ENCODE measurements at places on chromosomes 4 and X.

GRCh38 chr4:119833611-119834010 lies 205.0 kb upstream of the PDE5A start:
- DNase-seq, result no peak

DNA sequence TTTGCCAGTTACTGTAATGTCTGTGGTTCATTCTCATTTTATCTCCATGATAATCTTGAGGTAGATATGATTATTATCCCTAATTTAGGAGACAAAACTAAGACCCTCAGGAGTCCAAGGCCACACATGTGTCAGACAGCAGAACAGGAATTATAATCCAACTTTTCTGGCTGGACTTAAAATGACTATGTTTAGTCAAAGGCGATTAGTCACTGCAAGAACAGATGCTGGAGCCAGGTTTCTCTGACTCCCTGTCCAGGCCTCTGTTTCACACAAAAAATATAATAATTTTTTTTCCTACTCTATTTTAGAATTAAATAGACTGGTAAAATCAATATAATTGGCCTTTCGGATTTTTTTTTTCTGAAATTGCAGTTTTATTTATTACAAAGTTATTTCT lies 56.7 kb upstream of the TMEM131L start:
- DNase-seq, result no peak

DNA sequence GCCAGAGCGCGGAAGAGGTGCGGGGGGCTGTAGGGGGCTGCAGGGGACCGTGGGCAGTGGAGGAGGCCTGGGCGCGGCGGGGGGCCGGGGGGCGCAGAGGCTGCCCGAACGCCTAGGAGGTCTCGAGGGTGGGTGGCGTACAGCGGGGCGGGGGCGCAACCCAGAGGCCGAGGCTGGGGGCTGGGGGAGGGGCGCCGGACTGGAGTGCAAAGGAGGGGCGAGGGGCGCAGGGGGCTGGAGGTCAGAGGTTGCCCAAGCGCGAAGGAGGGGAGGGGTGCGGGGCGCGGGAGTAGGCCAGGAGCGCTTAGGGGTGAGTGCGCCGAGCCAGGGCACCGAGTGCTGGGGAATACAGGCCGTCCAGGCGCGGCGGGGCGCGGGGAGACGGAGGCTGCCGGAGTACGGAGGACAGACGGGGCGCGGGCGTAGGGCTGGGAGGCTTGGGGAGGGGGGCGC lies 255 bp downstream of the GYG2 start:
- DNase-seq, result no peak

DNA sequence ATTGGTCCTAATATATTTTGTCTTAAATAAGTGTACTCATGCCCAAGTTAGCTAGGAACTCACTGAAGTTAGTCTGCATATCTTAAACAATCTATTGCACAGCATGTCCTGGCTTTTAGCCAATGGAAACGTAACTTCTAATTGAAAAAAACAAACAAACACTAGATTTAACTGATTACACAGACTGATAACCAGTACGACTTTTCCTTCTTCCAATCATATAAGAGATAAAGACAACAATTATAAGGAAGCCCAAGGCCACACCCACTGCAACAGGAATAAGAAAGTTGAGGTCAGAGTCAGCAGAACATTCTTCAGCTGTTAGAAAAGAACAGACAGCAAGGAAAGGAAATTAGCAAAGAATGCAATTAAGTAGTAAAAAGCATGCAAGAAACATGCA lies 40.8 kb downstream of the LAMP2 start:
- DNase-seq, result no peak

DNA sequence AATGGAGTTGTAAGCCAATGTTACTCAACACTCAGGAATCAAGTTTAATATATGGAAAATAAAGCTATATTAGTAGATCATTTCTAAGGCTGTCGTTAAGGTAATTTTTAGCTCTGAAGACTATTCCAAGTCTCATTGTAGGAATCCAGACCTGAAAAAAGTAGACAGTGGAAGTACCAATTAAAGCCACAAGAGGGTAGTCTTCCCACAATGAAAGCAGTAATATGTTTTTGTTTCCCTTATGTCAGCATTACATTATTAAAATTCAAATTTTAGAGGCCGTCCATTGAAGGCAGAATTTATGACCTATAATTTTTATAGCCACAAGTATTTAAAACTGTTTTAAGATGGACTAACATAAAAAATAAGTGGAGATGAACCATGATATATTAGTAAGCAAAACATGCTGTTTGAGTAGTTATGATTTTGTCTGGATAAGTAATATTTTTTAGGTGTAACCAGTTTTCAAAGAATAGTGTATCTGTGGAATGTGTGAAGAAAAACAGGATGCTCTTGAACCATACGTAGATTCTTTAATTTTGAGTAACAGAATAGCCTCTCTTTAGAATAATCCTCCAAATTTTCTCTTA lies 372.6 kb upstream of the TECRL start:
- peak; percentile 25 for DNase-seq

- peak; percentile 67 for DNase-seq
These were observed 125.7 kb downstream of the CRLF2 start for GRCh38 chrX:1086444-1087409.

GRCh38 chr4:6032249-6033244 lies 14.3 kb upstream of the C4orf50 start:
- DNase-seq, result no peak

DNA sequence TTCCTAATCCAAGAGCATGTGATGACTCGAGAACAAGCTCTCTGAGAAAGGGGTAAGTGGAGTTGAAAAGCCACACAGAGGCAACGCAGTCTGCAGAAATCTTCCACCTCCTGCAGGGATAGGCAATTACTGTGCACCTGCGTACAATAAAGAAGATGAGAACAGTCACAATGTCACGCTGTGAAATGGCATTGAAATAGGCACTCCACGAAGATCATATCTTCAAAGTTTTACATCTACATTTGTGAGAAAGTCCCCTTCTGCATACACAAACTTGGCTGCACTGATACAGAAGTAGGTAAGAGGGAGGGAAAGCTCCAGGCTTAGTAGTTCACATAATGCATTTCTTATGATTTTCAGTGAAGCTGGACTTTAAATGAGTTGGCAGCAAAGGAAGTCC lies 27.1 kb downstream of the DDX60L start:
- DNase-seq, result no peak

- DNase-seq, result no peak
These were observed 22.7 kb downstream of the RGS12 start for GRCh38 chr4:3315566-3315965.

- no peak for DNase-seq
These were observed 13.9 kb downstream of the TMEM165 start for GRCh38 chr4:55409468-55410171.

DNA sequence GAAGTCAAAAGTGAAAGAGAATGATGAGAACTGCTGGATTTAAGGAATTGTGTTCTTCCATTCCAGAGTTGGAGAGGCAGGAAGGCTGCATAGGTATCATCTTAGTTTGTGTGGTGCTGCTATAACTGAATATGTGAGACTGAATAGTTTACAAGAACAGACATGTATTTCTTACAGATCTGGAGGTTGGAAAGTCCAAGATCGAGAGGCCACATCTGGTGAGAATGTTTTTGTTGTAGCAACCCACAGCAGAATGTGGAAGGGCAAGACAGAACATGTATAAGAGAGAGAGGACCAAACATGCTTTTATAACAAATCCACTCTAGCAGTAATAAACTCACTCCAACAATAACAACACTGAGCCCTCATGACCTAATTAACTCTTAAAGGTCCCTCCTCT lies 408.6 kb downstream of the FAM47B start:
- no peak for DNase-seq

DNA sequence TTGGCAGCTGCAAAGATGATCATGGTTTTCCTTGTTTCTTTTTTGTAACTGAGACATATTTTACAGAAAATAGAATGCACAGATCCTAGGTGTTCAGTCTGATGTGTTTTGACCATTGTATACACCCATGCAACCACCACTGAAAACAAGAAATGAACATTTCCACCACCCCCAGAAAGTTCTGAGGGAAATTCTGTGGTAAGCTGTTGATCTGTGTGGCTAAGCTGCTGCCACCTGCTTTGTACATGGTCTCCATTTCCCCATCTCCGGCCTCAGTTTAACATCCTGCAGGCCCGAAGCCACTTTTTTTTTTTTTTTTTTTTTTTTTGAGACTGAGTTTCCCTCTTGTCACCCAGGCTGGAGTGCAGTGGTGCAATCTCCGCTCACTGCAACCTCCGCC lies 65.3 kb downstream of the NYX start:
- no peak for DNase-seq

DNA sequence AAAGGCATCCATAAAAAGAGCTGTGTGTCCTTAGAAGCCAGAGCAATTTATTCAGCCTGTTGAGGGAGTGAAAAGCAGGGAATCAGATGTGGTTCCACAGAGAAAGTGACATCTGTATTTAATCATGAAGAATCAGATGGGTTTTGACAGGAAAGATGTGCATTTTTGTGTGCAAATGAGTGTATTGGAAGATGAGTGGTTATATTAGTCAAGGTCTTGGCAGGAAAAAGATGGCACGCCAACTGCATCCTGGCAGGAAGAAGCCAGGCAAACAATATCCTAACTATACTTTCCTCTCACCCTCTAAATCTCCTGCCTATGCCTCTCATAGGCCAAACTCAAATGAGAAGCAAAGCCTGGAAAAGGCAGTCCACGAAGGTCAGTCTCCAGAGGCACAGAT lies 59.1 kb downstream of the SCFD2 start:
- DNase-seq, result no peak

GRCh38 chr4:170988446-170988845 lies 824.8 kb upstream of the GALNTL6 start:
- DNase-seq, result no peak

GRCh38 chrX:16695079-16695676 lies 17.3 kb downstream of the CTPS2 start:
- peak; percentile 36 for DNase-seq

- no peak for DNase-seq
These were observed 19.0 kb upstream of the GLUD2 start for GRCh38 chrX:121028419-121028818.

DNA sequence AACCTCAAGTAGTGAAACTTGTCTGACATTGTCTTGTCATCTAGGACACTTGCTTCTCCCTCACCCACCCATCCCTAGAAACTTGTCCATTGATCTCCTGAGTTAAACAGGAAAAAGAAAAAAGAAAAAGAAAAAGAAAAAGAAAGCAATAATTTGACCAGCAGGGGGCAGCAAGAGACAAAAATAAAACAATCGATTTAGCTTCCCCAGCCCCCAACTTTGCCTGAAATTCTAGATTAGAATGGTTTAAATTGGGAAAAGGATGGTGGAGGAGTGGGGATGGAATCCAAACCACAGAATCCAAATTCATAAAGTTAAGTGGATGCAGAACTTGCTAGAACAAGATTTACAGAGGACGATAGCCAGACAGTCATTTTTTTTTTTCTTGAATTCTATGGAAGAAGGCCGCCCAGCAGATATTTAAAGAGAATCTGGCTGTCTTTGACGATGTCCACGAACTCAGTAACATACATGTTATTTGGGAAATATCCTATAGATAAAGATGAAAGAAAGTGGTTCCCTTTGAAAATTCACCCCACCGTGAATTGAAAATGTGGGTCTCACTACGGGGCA lies 282.9 kb downstream of the USP46 start:
- DNase-seq, result peak; percentile 23

DNA sequence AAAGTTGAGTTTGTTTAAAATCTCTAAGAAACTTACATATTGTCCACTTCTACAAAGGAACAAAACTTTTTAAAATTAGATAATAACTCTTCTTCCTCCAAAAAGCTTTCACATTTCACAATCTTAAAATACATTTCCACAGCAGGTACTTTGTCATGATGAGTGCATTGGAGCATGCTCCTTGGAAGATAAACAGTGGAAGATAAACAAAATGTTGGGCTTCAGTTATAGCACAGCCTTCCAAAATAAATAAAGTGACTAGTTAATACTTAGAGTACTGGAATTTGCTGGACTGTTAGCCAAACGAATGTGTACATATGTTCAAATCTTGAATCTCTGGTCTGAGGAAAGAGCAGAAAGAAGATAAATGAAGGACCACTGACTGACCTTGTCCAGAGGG lies 54.9 kb upstream of the PDE5A start:
- no peak for DNase-seq

GRCh38 chr4:148311526-148311925 lies 130.7 kb downstream of the NR3C2 start:
- DNase-seq, result no peak

GRCh38 chr4:153531976-153532626 lies 65.9 kb downstream of the TMEM131L start:
- no peak for DNase-seq

GRCh38 chr4:30868111-30868895 lies 148.1 kb downstream of the PCDH7 start:
- no peak for DNase-seq

- DNase-seq, result no peak
These were observed 30.8 kb downstream of the SPINK2 start for GRCh38 chr4:56790691-56791091.

DNA sequence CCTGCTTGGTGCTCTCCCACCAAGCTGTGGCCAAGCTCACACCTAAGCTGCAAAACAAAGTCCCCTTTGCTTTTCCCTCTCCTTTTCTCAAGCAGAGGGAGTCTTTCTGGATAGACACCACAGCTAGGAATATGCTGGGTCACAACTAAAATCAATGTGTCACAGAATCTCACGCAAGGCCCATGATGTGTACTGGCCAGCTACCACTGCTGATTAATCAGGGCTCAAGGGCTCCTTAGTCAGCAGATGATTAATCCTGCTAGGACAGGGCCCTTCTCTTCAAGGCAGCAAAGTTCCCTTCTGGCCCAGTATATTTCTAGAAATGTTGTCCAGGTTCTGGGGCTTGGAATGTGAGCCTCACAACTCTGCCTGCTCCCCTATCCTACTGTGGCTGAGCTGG lies 32.0 kb upstream of the TENT5D start:
- no peak for DNase-seq

- DNase-seq, result no peak
These were observed 16.0 kb upstream of the RBM3 start for GRCh38 chrX:48558271-48558670.

- DNase-seq, result no peak
These were observed 86.7 kb downstream of the ATP8A1 start for GRCh38 chr4:42570221-42570620.

GRCh38 chrX:45352611-45353010 lies 151.9 kb upstream of the DIPK2B start:
- no peak for DNase-seq

DNA sequence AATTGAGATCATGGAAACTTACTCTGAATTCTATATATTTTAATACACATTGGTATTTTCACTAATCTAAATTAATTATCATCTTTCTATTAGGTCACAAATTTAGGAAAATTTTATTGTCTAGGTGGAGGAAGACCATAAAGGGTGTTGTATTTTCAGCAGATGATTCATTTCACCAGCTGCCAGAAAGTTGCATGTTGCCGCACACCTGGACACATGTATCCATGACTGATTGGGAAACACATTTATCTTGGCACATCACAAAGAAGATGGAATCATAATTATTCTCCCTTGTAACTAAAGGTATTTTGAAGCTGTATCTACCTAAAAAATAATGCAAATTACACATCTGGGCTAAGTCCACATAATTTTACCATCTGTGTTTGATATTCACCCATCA lies 33.1 kb downstream of the SLC7A11 start:
- DNase-seq, result no peak

DNA sequence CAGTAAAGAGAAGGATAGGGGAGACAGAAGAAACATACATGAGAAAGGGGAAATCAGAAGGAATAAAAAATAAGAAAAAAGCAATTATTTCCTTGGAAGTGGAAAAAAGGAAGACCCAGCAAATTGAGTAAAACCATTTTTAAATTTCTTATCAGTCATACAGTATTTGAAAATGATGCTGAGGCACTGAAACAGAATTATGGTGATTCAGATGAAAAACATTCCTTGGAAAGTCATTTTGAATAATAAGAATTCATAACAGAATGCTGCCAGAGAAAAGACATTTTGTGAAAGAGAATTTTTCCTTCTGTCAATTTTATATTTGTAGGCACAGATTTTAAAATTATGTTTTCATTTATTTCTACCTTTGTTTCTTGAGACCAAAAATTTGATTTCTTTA lies 895.5 kb upstream of the EPHA5 start:
- DNase-seq, result no peak

All from SW480 (cell line).